ENCODE measurements at places on chromosomes 4 and X. TPM values are rescaled to one million over a fixed set of nuclear protein-coding genes. Genes with fewer than 3 reads are reported as not detected.

DNA sequence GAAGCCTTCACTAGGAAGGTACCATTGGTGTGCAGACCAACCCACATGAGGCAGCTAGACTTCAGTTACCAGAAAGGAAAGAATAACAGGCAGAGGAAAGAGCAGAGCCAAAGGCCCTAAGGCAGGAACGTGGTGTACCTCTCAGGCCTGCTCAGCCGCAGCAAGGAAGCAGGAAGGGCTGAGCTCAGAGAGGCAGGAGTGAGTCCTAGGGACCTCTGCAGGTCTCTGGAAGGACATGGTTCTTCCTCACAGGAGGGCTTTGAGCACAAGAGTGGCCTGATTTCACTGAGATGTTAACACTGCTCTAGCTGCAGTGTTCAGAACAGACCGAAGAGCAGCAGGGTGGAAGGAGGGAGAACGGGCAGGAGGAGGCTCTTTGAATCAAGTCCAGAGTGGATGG, 124.6 kb downstream of the DCHS2 start:
- H3K36me3 ChIP-seq, result no peaks in the 10 kb centered on the region
- H3K4me1 ChIP-seq, result peaks cover 6% of the 10 kb centered on the region
- no peak for DNase-seq
- H3K4me3 ChIP-seq, result no peak overlapping the region
- H3K27me3 ChIP-seq, result peaks cover 23% of the 10 kb centered on the region

- peaks cover 10% of the 10 kb centered on the region for H3K27me3 ChIP-seq
- no peaks in the 10 kb centered on the region for H3K36me3 ChIP-seq
- H3K4me3 ChIP-seq, result no peak overlapping the region
Observed at GRCh38 chr4:109967798-109968520, 55.3 kb downstream of the EGF start.

- peaks cover 29% of the 10 kb centered on the region for H3K4me1 ChIP-seq
- no peak overlapping the region for H3K4me3 ChIP-seq
- H3K36me3 ChIP-seq, result peaks cover 15% of the 10 kb centered on the region
- H3K27me3 ChIP-seq, result no peaks in the 10 kb centered on the region
- H3K27ac ChIP-seq, result no peak overlapping the region
- DNase-seq, result no peak
Observed at GRCh38 chrX:110008011-110008635, 5.2 kb downstream of the TMEM164 start.

DNA sequence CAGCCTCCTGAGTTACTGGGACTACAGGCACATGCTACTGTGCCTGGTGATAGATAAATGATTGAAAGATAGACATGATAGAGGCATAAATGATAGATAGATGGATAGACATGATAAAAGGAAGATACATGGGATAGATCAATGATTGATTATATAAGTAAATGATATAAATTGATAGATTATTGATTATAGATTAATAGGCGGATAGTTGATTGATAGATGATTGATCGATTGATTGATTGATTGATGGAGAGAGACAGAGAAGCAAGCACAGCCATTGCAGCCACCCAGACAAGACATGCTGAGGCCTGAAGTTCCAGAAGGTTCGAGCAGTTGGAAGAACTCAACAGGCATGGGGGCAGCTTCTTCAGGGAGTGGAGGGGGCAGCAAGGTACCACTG, 17.7 kb upstream of the PLXNB3 start:
- no peak overlapping the region for H3K27ac ChIP-seq
- DNase-seq, result no peak
- H3K4me3 ChIP-seq, result no peak overlapping the region
- no peaks in the 10 kb centered on the region for H3K4me1 ChIP-seq
- H3K36me3 ChIP-seq, result no peaks in the 10 kb centered on the region
- H3K27me3 ChIP-seq, result peaks cover 11% of the 10 kb centered on the region

GRCh38 chr4:148312956-148313490, 129.2 kb downstream of the NR3C2 start:
- no peaks in the 10 kb centered on the region for H3K27me3 ChIP-seq
- H3K4me3 ChIP-seq, result no peak overlapping the region
- no peak for DNase-seq

DNA sequence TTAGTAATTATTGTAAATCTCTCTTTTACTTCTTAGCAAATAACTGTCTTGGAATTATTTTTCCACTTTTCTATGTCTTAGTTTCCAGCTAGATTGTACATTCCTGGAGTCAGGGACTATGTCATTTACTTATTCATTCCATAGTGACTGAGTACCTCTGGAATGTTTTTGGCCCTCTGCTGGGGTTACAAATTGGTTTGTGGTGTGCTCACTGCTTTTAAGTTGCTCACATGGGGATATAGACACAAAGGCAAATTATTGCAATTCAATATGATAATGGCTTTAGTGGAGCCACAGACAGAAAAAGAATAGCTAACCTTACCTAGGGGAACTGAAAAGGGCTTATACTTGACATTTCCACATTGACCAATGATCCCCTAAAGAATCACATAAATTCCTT, 63.7 kb upstream of the PDGFRA start:
- H3K4me1 ChIP-seq, result no peaks in the 10 kb centered on the region
- H3K27ac ChIP-seq, result no peak overlapping the region

DNA sequence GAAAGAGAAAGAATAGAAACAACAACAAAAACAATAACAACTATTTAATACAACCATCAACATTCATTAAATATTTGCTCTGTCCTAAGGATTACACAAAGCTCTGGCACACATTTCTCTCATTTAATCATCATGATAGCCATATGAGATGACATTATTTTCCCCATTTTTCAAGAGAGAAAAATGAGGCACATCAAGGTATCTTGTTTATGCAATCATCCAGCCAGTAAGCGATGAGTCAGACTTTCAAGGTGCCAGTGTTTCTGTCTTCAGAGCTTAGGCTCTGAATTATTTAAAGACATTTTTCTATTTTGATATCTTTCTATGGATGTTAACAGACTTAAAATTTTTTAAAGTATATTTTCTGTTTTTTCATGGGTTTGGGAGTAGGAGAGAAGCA, 541.8 kb upstream of the SMIM31 start:
- H3K36me3 ChIP-seq, result no peaks in the 10 kb centered on the region
- H3K4me1 ChIP-seq, result no peaks in the 10 kb centered on the region
- no peak overlapping the region for H3K27ac ChIP-seq

DNA sequence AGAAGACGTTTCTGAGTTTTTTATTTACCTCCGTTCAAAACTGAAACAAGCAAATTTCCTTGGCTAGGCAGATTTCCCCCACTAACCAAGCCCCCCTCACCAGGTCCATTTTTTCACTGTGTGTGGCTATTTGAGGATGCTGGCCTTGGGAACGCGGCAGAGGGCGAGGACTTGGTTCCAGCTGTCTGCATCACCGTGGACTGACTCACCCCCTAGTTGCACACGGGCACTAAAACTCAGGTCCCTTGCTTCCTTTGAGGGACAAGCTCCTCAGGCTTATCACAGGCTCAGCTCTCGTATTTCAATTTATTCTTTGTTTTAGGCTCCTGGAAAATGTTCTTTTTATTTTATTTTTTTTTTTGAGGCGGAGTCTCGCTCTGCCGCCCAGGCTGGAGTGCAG, 8.4 kb upstream of the MTNR1A start:
- no peaks in the 10 kb centered on the region for H3K4me1 ChIP-seq
- no peak for DNase-seq
- H3K4me3 ChIP-seq, result no peak overlapping the region
- no peak overlapping the region for H3K27ac ChIP-seq
- no peaks in the 10 kb centered on the region for H3K36me3 ChIP-seq

- no peaks in the 10 kb centered on the region for H3K27me3 ChIP-seq
- H3K27ac ChIP-seq, result no peak overlapping the region
- H3K36me3 ChIP-seq, result peaks cover 10% of the 10 kb centered on the region
Observed at GRCh38 chrX:118980761-118981160, 6.3 kb downstream of the LONRF3 start.

DNA sequence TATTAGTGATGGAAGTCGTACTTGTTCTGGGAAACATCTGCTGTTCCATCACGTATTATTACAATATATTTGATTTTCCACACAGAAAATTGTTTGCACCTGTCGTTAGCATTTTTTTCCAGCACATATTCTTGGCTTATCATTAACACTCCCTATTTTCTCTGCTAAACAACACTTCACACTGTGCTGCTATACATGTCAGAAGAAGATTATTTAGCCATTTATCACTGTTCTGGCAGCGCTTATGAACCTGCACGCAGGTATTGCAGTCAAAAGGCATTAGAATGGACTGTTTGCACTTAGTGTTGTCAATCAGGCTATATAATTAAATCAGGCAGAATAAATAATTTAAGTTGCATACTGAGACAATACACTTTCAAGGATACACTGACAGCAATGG, 218.6 kb downstream of the CHM start:
- no peaks in the 10 kb centered on the region for H3K36me3 ChIP-seq
- H3K4me1 ChIP-seq, result no peaks in the 10 kb centered on the region
- no peak overlapping the region for H3K27ac ChIP-seq
- H3K4me3 ChIP-seq, result no peak overlapping the region
- H3K27me3 ChIP-seq, result no peaks in the 10 kb centered on the region
- no peak for DNase-seq

Gene BMX
- not detected for total RNA-seq

Gene NEIL3
- 15.2 TPM for total RNA-seq

DNA sequence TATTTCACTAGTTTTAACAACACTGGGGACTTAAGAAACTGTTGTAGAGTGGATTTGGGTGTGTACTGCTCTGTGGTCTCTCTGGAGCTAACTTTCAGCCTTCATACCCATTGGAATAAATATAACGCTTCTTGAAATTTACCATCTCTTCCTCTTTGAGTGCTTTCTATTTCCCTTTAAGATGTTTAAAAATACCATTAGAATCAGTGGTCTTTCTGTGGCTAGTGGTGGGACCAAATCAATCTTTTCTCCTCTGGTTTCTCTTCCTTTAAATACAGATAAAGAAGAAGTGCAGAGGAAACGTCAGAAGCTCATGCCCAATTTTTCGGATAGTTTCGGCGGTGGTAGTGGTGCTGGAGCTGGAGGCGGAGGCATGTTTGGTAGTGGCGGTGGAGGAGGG, 92.0 kb downstream of the NFKB1 start:
- peaks cover 87% of the 10 kb centered on the region for H3K4me1 ChIP-seq

DNA sequence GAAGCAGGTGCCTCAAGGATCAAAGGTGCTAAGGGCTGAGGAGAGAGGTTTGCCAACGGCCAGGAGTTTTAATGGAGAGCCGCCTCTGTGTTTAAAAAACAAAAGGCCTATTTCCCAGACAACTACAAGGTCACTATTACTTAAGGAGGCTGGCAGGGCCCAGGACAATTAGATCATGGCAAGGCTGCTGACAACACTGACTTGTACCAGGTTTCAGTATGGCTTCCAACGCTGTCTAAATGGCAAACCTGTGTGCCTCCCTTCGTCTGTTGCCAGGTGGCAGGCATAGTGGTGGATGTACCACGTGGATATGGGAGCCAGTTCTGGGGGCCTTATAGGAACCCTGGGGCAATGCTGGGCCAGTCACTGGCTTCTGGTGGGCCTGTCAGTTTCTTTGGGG, 41.0 kb downstream of the NSG1 start:
- H3K36me3 ChIP-seq, result peaks cover 2% of the 10 kb centered on the region
- no peaks in the 10 kb centered on the region for H3K27me3 ChIP-seq
- H3K4me1 ChIP-seq, result peaks cover 6% of the 10 kb centered on the region
- H3K4me3 ChIP-seq, result no peak overlapping the region

DNA sequence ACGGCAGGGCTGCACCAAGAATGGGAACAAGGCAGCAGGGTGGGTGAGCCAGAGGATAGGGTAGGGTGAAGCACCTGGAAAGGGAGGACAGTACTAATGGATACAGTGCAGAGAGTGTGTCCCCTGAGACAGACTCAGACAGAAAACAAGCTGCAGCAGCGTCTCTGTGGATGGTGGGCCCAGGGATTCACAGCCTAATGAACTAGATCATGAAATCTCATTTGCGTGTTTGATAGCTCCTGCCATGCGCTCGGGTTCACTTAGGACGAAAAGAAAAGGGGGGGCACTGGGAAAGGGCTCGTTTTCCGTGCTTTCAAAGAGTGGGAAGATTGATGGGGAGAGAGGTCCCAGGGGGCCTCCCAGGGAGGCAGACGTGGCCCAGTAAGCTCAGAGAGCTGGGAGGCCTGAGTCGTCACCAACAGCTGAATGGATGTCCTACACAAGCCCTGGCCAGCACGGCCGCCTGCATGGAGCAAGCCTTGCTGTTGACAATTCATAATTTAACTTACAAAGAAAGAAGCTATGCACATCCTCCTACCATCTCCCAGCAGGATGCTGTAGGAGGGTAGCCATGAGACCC, 446.9 kb downstream of the BCOR start:
- H3K27ac ChIP-seq, result no peak overlapping the region
- DNase-seq, result no peak
- H3K27me3 ChIP-seq, result no peaks in the 10 kb centered on the region
- peaks cover 9% of the 10 kb centered on the region for H3K4me1 ChIP-seq
- H3K4me3 ChIP-seq, result no peak overlapping the region

DNA sequence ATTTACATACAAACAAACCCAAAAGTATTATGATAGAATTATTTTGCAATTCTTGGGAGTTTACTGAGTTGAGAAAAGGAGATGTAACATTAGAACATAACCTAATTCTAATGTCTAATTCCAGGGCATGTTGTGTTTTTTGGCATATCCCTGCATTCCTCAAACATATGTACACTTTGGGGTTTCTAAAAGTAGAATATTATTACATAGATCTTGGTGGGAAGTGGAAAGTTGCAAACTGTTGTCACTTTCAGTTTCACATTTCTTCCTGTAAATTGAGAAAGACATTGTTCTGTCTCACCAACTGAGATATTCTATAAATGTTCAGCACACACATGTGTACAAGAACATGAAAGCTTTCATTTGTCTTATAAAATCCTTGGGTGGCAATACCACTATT, 24.4 kb upstream of the GBA3 start:
- DNase-seq, result no peak
- no peaks in the 10 kb centered on the region for H3K27me3 ChIP-seq
- peak overlapping the region; percentile 54 for H3K27ac ChIP-seq
- no peak overlapping the region for H3K4me3 ChIP-seq
- H3K36me3 ChIP-seq, result peaks cover 2% of the 10 kb centered on the region

Gene ARHGAP36
- total RNA-seq, result not detected

DNA sequence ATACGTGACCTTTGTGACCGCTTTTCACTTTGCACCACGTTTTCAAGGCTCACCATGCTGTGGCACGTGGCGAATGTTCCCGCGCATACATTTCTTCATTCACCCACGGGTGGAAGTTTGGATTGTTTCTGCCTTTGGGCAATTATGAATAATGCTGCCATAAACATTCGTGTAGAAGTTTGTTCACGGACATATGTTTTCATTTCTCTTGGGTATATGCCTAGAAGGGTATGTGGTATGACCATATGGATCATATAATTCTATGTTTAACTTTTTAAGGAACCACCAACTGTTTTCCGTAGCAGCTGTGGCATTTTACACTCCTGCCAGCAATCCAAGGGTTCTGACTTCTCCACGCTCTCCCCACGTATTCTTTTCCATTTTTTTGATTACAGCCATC, 60.9 kb upstream of the MXD4 start:
- no peak overlapping the region for H3K27ac ChIP-seq
- no peaks in the 10 kb centered on the region for H3K27me3 ChIP-seq
- peaks cover 4% of the 10 kb centered on the region for H3K36me3 ChIP-seq
- no peak for DNase-seq
- H3K4me1 ChIP-seq, result no peaks in the 10 kb centered on the region
- no peak overlapping the region for H3K4me3 ChIP-seq

GRCh38 chr4:85963231-85963630, 396.6 kb downstream of the MAPK10 start:
- H3K27me3 ChIP-seq, result no peaks in the 10 kb centered on the region
- no peak for DNase-seq
- H3K36me3 ChIP-seq, result no peaks in the 10 kb centered on the region
- H3K27ac ChIP-seq, result no peak overlapping the region
- H3K4me3 ChIP-seq, result no peak overlapping the region
- H3K4me1 ChIP-seq, result no peaks in the 10 kb centered on the region

Data from activated naive CD8-positive, alpha-beta T cell treated with anti-CD3 and anti-CD28 coated beads for 36 hours (primary cell).